ENCODE measurements at places on chromosomes 4 and X. TPM values are rescaled to one million over a fixed set of nuclear protein-coding genes. Genes with fewer than 3 reads are reported as not detected.
A peak's percentile ranks its signal among the peaks of the same experiment; 100 is the strongest.

Gene NXF2
- total RNA-seq: not detected

Gene F9
- not detected for total RNA-seq

Gene EDA
- total RNA-seq: 0.71 TPM

- no peaks in the 10 kb centered on the region for H3K27me3 ChIP-seq
- DNase-seq: no peak
- no peaks in the 10 kb centered on the region for H3K4me1 ChIP-seq
- H3K36me3 ChIP-seq: peaks cover 17% of the 10 kb centered on the region
- no peak overlapping the region for H3K27ac ChIP-seq
These were observed 28.7 kb upstream of the MAP3K15 start for GRCh38 chrX:19543951-19544381.

GRCh38 chr4:48813964-48814363, 16.9 kb upstream of the OCIAD1 start:
- DNase-seq: peak; percentile 75
- no peaks in the 10 kb centered on the region for H3K27me3 ChIP-seq
- no peak overlapping the region for H3K27ac ChIP-seq
- H3K4me3 ChIP-seq: no peak overlapping the region

GRCh38 chr4:34066126-34066525, 2178.2 kb downstream of the ARAP2 start:
- no peaks in the 10 kb centered on the region for H3K4me1 ChIP-seq
- H3K36me3 ChIP-seq: no peaks in the 10 kb centered on the region
- H3K27me3 ChIP-seq: no peaks in the 10 kb centered on the region
- H3K4me3 ChIP-seq: no peak overlapping the region

DNA sequence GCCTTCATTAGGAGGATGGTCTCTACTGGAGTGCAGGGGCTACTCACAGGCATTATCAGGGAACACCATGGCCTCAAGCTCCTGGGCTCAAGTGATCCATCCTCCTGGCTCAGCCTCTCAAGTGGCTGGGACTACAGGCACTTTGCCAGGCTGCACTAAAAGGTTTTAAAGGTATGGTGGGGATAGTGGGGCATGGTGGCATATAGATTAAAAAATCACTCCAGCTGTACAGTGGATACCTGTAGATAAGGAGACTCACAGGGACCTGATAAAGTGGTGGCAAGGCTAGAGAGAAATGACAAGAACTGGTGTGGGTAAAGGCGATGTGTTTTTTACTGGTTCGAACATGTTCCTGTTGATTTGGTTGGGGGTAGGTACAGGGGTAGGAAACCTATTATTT, 5.9 kb downstream of the ZAR1 start:
- H3K4me1 ChIP-seq: no peaks in the 10 kb centered on the region
- H3K27ac ChIP-seq: no peak overlapping the region
- peaks cover 7% of the 10 kb centered on the region for H3K36me3 ChIP-seq
- no peak for DNase-seq

DNA sequence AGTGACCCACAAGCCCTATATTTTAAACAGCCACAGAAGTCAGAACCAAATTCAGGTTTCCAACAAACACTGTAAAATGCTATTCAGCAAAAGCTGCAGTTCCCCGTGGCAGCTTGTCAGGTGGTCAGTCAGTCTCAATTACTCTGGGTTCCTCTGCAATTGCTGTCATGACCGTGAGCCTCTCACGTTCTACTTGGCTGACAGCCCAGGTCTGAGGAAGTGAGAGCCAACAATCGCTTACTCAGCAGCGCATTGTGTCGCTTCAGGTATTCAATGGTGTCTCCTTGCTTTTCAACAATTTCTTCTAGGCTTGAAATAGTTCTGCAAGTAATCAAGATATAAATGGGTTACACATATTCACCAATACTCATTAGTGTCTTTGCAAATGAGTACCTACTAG, 25.8 kb downstream of the TRIM75 start:
- no peaks in the 10 kb centered on the region for H3K4me1 ChIP-seq
- no peak overlapping the region for H3K27ac ChIP-seq
- no peaks in the 10 kb centered on the region for H3K27me3 ChIP-seq
- H3K4me3 ChIP-seq: no peak overlapping the region
- no peak for DNase-seq

- H3K36me3 ChIP-seq: no peaks in the 10 kb centered on the region
- no peaks in the 10 kb centered on the region for H3K27me3 ChIP-seq
- H3K4me1 ChIP-seq: no peaks in the 10 kb centered on the region
- no peak for DNase-seq
These were observed 96.1 kb downstream of the FRYL start for GRCh38 chr4:48683784-48684666.

- no peaks in the 10 kb centered on the region for H3K27me3 ChIP-seq
- H3K4me1 ChIP-seq: no peaks in the 10 kb centered on the region
- H3K27ac ChIP-seq: no peak overlapping the region
- no peak overlapping the region for H3K4me3 ChIP-seq
- no peak for DNase-seq
These were observed 143.1 kb downstream of the C4orf33 start for GRCh38 chr4:129239088-129239487.

DNA sequence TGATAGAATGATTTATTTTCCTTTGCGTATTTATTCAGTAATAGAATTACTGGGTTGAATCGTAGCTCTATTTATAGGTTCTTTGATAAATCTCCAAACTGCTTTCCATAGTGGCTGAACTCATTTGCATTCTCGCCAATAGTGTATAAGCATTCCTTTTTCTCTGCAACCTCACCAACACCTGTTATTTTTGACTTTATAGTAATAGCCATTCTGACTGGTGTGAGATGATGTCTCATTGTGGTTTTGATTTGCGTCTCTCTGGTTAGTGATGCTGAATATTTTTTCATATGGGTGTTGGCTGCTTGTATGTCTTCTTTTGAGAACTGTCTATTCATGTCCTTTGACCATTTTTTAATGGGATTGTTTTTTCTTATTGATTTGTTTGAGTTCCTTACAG, 160.7 kb downstream of the MID1IP1 start:
- H3K27ac ChIP-seq: no peak overlapping the region
- H3K4me1 ChIP-seq: no peaks in the 10 kb centered on the region
- no peak overlapping the region for H3K4me3 ChIP-seq
- no peak for DNase-seq
- no peaks in the 10 kb centered on the region for H3K36me3 ChIP-seq
- H3K27me3 ChIP-seq: no peaks in the 10 kb centered on the region

- H3K4me3 ChIP-seq: no peak overlapping the region
- H3K4me1 ChIP-seq: no peaks in the 10 kb centered on the region
- peaks cover 8% of the 10 kb centered on the region for H3K27me3 ChIP-seq
- H3K36me3 ChIP-seq: no peaks in the 10 kb centered on the region
- no peak for DNase-seq
These were observed 48.8 kb downstream of the PPP2R2C start for GRCh38 chr4:6423575-6423974.

DNA sequence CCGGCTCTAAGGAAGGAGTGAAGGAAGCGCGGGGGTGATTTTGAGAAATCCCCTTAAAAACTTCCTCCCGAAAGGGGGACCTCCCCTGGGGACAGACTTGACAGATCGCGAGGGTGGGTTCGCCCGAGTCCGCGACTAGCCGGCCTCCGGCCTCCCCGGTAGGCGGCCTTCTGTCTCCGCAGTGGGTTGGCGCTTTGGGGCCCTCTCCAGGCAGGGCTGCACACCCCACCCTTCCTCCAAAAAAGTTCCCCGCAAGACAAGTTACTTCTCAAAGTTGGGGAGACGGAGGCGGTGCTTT, 24.8 kb downstream of the HOPX start:
- DNase-seq: no peak
- no peak overlapping the region for H3K4me3 ChIP-seq
- H3K27me3 ChIP-seq: 0 out of 2 replicates have a peak, but pooled peaks cover 6% of the 10 kb centered on the region

- DNase-seq: no peak
- no peaks in the 10 kb centered on the region for H3K36me3 ChIP-seq
- no peak overlapping the region for H3K27ac ChIP-seq
- H3K4me3 ChIP-seq: no peak overlapping the region
- H3K27me3 ChIP-seq: no peaks in the 10 kb centered on the region
These were observed 165.5 kb downstream of the KLF8 start for GRCh38 chrX:56397636-56398035.

All from SJCRH30 (cell line).